CD4-positive, alpha-beta T cell treated with Interleukin-21 for 1 hour (primary cell): ENCODE measurements at places on chromosomes 11 and 22.

DNA sequence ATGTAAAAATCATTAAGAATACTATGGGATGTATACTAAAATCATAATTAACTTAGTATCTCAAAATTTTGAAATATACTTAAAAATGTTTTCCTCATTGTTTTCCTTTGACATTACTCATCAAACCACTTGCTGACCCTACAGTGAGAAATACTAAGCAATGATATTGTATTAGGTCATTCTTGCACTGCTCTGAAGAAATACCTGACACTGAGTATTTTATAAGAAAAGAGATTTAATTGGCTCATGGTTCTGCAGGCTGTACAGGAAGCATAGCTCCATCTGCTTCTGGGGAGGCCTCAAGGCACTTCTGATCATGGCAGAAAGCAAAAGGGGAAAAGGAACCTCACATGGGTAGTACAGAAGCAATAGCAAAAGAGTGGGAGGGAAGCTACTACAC lies 950.9 kb upstream of the CHORDC1 start:
- no peak for DNase-seq

DNA sequence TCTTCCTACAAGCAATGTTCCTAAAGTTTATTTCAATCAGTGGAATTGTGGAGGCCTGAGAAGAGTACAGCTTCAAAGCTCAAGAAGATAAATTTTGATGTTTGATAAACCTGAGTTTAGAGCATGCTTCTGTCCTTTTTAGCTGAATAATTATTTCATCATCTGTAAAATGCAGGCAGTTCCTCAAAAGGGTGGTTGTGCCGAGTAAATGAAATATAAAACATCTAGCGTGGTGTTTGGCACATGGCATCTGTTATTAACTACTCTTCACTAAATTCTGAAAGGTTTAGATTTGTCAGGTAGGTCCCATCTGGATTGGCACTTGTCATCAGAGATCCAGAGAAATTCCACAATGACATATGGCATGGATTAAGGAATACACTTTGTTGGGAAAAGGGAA lies 155.1 kb downstream of the DDX10 start:
- DNase-seq, result no peak

GRCh38 chr11:69957849-69958248 lies 120.3 kb upstream of the ANO1 start:
- no peak for DNase-seq

GRCh38 chr11:86370171-86370570 lies 4.5 kb upstream of the CCDC81 start:
- DNase-seq, result no peak

- DNase-seq, result peak; percentile 45
Observed at GRCh38 chr22:31347251-31348008, 1.3 kb upstream of the PATZ1 start.

DNA sequence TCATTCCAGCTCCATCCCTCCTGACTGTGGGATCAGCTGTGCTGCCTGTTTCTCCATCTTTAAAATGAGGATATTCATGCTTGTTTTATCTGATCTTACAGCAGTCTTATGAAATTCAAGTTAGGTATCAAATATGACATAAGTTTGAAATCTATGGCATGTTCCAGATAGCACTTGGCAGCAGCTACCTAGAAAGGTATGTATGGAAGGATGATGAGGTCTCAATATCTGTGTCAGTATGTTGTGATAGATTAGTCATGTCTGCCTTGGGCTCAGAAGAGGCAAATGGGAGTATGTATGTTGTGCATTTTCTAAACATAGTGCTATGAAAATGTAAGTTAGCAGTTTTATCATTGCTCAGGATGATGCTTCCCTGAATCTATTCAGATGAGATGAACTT lies 122.1 kb downstream of the NAV2 start:
- DNase-seq, result no peak

- DNase-seq, result peak; percentile 43
Observed at GRCh38 chr11:312092-312816, 1.6 kb upstream of the IFITM1 start.

DNA sequence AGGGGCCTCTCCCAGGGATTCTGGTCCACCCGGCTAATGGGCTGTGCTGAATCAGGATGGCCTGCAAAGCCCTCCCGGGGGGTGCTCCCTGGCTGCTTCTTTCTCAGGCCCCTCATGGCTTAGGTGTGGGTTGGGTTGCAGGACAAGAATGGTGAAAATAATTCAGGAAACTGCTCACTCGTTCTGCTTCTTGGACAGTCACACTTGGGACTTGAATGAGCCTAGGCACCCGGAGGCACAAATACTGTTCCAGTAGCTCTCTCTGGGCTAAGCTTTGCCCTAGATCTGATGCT lies 83.2 kb downstream of the TRIM29 start:
- no peak for DNase-seq

DNA sequence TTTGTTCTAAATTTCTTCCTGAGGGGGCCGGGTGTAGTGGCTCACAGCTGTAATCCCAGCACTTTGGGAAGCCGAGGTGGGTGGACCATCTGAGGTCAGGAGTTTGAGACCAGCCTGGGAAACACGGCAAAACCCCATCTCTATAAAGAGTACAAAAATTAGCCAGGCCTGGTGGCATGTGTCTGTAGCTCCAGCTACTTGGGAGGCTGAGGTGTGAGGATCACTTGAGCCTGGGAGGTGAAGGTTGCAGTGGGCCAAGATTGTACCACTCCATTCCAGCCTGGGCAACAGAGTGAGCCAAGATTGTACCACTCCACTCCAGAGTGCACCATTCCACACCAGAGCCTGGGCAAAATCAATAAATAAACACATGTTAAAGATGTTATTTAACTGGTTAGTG lies 20.6 kb upstream of the TOP3B start:
- no peak for DNase-seq

- no peak for DNase-seq
Observed at GRCh38 chr11:12167061-12168000, 56.9 kb downstream of the MICAL2 start.

DNA sequence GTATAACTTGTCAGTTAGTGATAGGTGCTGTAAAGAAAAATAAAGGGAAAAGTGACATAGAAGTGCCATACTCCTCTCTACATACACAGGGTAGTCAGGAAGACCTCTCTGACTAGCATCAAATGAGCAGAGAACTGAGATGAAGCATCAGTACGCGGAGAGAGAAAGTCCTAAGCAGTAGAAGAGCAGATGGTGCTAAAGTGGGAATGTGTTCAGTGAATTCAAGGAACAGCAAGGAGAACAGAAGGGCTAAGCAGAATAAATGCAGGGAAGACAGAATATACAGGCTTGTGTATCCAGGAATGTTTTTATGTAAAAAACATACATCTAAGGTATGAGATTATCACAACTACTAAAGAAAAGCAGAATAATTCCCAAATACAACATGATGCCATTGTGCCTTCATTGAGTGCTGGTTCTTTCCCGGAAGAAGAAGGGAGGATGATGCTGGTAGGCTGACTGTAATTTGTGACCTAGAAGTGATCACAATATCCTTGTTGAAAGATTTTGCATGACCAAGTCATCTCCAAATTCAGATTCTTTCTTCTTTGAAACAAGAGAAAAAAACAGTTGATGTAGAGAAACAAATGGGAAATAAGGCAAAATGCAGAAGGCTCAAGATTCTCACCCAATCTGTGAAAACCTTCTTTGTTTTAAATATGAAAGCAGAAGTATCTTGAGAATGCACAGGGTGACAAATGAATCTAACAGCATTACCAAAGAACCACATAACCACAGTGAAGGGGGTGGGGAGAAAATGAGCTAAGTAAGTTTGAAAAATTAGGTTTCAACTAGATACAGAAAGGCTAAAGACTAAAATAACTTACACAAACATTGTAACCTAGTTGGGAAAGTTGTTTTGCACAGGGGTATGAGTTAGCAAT lies 20.5 kb downstream of the MRE11 start:
- peak; percentile 36 for DNase-seq
